GM12891 (cell line): ENCODE measurements at places on chromosomes 13 and 19.

DNA sequence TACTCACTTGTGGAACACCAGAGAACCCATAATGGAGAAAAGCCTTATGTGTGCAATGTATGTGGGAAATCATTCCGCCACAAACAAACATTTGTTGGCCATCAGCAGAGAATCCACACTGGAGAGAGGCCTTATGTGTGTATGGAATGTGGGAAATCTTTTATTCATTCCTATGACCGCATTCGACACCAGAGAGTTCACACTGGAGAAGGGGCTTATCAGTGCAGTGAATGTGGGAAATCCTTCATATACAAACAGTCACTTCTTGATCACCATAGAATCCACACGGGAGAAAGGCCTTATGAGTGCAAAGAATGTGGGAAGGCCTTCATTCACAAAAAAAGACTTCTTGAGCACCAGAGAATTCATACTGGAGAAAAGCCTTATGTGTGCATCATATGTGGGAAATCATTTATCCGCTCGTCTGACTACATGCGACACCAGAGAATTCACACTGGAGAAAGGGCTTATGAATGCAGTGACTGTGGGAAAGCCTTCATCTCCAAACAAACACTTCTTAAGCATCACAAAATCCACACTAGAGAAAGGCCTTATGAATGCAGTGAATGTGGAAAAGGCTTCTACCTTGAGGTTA lies 10.9 kb downstream of the ZNF549 start:
- no peak for DNase-seq

- no peak for DNase-seq
Observed at GRCh38 chr19:41367848-41368301, 3.9 kb upstream of the B9D2 start.

- DNase-seq, result no peak
Observed at GRCh38 chr19:28403690-28404089, 809.3 kb downstream of the UQCRFS1 start.

DNA sequence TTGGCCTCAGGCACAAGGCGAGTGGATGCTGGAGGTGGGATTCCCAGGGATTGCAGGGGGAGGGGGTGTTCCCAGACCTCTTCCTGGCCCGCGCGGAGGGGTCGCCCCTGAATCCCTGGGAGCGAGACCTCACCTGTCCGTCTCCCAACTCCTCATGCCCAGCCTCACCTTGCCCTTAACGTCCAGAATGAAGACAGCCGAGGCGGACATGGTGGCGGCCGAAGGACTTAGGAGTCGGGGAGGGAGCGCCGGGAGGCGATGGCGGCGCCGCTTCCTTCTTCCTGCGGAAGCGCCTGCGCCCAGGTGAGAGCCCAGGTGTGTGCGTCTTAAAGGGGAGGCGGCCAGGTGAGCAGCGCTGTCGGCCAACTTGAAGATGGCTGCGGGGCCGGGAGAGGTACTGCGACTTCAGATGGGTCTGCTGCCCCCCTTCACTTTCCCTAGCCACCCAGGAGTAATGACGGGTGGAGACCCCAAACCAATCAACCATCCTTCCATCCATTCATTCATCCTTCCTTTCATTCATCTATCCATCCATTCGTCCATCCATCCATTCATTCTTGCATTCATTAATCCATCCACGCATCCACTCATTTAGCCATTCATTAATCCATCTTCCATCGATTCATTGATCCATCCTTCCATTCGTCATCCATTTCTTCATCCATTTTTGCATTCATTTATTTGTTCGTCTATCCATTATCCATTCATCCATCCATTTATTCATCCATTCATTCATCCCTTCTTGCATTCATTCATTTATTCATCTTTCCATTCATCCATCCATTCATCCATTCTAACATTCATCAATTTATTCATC lies at the start of gene AP1M2:
Gene AP1M2 (minus strand): TSS at position 291 of the 817 bp plus-strand sequence. CDS start 81 bp downstream, at position 210.
- no peak for DNase-seq

GRCh38 chr13:111947026-111947810 lies 119.7 kb upstream of the SOX1 start:
- DNase-seq, result no peak

GRCh38 chr13:113292021-113292862 lies 4.8 kb upstream of the LAMP1 start:
- DNase-seq, result no peak

DNA sequence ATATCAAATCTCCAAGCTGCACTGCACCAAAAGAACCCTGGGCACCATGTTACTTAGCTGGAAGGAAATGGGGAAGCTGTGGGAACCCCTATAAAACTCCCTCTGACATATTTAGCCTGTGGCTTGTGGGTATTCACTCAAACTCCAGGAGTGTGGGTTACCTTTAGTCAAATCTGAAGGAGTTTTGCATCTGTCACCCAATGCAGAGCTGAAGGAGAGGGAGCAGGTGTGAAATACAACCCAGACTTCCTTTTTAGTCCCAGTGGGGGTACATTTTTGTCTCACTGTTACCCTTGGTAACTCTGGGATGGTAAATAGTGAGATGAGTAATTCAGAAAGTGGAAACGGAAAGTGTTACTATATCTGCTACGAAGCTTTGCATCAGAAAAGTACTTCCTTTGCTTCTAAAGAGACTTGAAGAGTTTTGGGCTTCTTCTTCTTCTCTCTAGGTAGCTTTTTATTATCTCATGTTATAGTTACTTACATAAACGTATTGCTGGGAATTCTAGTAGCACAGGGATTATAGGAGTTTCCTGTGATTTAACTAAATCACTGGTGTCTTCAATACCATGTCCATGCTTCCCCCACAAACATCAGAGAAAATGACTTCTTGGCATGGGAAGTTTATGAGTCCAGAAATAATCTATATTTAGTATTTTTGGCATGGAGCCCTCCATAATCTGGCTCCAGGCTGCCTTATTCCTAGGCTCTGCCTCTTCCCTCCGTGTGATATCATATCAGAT lies 105.9 kb downstream of the AKAP11 start:
- no peak for DNase-seq

GRCh38 chr13:67306742-67307141 lies 76.6 kb upstream of the PCDH9 start:
- no peak for DNase-seq

DNA sequence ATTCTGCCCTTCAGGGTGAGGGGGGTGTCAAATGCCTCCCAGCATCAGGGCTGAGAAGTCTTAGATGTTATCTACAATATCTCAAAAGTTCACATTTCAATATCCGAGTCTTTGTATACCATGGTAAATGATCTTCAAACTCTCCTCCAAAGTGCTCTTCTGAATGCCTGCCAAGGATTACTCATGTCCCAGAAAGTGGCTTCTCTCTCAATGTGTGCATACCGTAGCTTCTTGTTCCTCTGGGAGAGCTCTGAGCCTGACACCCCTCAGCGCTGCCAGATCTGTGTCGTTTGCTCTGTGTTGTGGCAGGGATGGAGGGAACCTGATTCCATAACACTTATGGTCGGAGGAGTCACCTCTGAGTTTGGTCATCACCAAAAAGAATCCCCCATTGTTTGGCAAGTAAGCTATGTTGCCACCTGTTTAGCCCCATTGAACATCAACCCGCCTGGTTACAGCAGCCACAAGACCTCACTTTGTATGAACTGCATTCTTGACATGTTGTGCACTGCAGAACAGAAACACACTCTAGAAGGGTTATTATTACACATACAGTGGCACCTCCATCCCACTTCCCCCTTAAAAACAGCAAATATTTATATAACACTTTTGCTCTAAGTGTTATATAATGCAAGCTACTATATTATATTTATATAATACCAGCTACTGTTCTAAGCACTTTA lies 163.1 kb upstream of the MIR17HG start:
- no peak for DNase-seq

DNA sequence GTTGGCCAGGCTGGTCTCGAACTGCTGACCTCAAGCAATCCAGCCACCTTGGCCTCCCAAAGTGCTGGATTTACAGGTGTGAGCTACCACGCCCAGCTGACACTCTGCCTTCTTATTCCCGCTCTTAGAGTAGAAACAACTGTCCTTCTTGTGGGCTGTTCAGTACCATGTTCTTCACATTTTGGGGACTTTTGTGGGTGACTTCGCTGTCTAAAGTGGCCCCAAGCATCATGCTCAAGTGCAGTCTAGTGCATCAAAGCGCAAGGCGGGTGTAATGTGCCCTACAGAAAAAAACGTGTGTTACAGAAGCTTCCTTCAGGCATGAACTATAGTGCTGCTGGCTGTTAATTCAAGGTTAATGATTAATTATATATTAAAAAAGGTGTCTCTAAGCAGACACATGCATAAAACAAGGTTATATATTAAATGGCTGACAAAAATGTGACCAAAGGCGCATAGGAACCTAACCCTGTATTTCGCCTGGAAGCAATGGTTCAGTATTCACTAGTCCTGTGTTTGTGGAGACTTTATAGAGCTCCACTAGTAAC lies 38.3 kb downstream of the ABCC4 start:
- no peak for DNase-seq
